ENCODE measurements at places on chromosomes 3 and 15.
A peak's percentile ranks its signal among the peaks of the same experiment; 100 is the strongest.

DNA sequence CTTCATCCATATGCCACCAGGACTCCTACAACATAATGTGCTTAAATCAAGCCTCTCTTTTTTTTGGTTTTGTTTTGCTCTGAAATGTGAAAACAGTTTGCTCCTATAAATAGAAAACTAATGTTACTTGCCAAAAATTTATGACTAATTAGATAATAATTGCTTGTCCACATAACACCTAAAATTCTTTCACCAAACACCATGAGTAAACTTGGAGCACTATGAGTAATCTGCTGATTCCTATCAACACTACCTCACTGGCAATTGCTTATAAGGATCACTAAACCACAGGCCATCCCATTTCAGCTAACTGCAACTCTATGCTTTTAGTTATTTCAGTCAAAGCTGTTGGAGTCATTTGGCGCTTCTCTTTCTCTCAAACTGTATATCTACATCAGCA, 252.7 kb downstream of the EPHA3 start:
- no peaks in the 10 kb centered on the region for H3K36me3 ChIP-seq
- no peak overlapping the region for H3K27ac ChIP-seq
- no peaks in the 10 kb centered on the region for H3K27me3 ChIP-seq
- no peak overlapping the region for H3K4me3 ChIP-seq

GRCh38 chr15:33022629-33023028, 171.9 kb downstream of the FMN1 start:
- H3K36me3 ChIP-seq, result no peaks in the 10 kb centered on the region
- H3K4me1 ChIP-seq, result no peaks in the 10 kb centered on the region

DNA sequence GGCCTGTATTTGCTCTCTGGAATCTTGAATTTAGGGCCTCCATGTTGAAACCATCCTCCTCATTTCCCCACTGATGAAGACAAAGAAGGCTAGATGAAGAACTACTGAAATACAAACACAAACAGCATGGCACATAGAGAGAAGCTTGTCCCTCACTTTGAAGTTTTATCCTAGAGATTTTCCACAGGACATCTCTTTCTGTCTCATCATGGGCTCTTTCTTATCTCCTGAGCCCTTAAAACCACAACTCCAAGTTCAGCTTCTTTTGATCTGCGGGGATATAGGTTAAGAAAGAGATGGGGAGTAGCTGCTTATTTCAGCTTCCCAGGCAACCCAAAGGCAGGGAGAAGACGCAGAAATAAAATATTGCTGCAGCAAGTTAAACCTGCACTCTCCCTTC, 213.1 kb upstream of the LRIG1 start:
- no peak for DNase-seq
- H3K27ac ChIP-seq, result no peak overlapping the region
- H3K4me1 ChIP-seq, result no peaks in the 10 kb centered on the region
- H3K36me3 ChIP-seq, result no peaks in the 10 kb centered on the region

DNA sequence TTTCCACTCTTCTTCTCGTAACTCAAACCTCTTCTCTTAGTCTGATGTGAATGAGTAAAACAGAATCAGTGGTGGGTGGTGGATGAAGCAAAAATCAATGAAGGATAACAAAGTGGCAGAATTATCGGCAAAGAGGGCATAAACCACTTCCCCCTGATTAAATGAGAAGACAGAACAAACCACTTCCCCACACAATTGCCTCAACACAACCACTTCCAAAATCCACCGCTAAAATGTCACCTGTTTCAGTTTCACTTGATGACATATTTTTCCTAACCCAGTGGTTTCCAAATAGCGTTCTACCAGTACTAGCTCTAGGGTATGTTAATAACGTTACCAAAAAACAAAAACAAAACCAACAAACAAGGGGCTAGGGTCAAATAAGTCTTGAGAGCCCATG, 478.7 kb upstream of the WNT5A start:
- peaks cover 3% of the 10 kb centered on the region for H3K4me1 ChIP-seq
- no peak for DNase-seq
- H3K4me3 ChIP-seq, result no peak overlapping the region

DNA sequence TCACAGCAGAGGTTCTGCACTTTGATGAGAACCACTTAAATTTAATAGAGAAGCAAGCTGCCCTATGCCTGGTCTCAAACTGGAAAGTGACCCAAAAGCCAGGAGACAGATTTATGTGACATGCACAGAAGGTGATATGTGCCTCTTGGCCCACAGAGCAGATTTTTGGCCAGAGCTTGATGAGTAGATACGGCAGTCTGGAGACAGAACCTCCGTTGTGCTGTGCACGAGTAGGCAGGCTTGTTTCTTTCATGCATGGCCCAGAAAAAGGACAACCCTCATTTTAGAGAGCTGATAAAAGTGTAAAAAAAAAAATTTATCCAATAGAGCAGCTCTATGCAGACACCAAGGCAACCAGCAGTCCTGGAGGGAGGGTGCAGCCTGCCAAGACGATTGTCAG, 423.1 kb downstream of the CNTN6 start:
- H3K27ac ChIP-seq, result no peak overlapping the region
- no peaks in the 10 kb centered on the region for H3K27me3 ChIP-seq
- no peak for DNase-seq
- H3K4me1 ChIP-seq, result no peaks in the 10 kb centered on the region

- H3K27me3 ChIP-seq, result peaks cover 7% of the 10 kb centered on the region
- H3K4me1 ChIP-seq, result peaks cover 8% of the 10 kb centered on the region
- no peak overlapping the region for H3K27ac ChIP-seq
- DNase-seq, result peak; percentile 28
- peaks cover 9% of the 10 kb centered on the region for H3K36me3 ChIP-seq
Measured at GRCh38 chr3:72756900-72757299, 91.3 kb downstream of the SHQ1 start.

DNA sequence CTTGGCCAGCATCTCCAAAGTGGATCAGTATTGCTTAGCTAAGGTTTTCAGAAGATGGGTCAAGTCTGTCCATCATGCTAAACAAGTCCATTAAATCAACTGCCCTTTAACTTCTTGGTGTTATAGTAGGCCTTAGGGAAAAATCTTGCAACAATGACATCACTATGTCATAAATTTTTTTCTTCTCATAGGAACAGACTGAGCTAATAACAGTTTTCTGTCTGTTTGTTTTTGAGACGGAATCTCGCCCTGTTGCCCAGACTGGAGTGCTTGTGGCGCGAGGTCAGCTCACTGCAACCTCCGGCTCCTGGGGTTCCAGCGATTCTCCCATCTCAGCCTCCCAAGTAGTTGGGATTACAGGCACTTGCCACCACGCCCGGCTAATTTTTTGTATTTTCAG, 94.2 kb downstream of the EFL1 start:
- no peak overlapping the region for H3K4me3 ChIP-seq
- no peak overlapping the region for H3K27ac ChIP-seq
- H3K4me1 ChIP-seq, result peaks cover 4% of the 10 kb centered on the region
- H3K27me3 ChIP-seq, result no peaks in the 10 kb centered on the region
- DNase-seq, result no peak

DNA sequence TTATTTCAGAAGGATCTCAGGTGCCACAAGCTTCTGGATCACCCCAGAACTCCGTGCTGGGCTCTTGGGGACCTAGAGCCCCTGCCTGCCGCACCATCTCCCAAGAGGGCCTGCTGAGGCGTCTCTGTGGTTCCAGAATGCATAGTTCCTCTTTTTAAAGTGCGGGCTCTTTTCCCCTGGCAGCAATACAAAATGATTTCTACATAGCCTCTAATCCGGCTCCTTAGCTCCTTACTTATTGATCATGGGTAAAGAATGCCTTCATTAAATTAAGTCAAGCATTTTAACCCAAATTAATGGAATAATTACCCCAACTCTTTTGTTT, 121.9 kb downstream of the ATP10A start:
- H3K4me3 ChIP-seq, result no peak overlapping the region
- peaks cover 2% of the 10 kb centered on the region for H3K27me3 ChIP-seq
- peaks cover 14% of the 10 kb centered on the region for H3K4me1 ChIP-seq
- H3K27ac ChIP-seq, result no peak overlapping the region

GRCh38 chr3:113140876-113141275, 70.5 kb upstream of the BOC start:
- no peak for DNase-seq
- H3K27me3 ChIP-seq, result peaks cover 4% of the 10 kb centered on the region
- H3K36me3 ChIP-seq, result peaks cover 3% of the 10 kb centered on the region
- peaks cover 3% of the 10 kb centered on the region for H3K4me1 ChIP-seq

DNA sequence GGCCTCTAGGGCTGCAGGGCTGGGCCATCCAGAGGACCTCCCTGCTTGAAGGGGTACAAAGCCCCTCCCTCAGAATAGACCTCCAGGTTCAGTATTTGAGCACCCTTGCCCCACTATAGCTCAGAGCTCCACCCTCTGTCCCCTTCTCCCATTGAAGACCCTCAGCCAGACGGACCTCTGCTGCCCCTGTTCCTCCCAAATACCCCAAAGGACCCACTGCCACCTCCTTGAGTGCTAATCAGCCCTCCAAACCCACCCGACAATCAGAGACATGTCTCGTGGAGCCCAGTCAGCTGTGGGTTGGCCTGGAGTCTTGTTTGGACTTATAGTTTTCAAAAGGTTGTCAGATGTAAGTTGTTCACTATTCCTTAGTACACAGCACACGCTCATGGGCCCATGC, 161.1 kb downstream of the UACA start:
- H3K27ac ChIP-seq, result no peak overlapping the region
- no peaks in the 10 kb centered on the region for H3K36me3 ChIP-seq
- no peak for DNase-seq

- no peak for DNase-seq
- no peak overlapping the region for H3K4me3 ChIP-seq
- H3K36me3 ChIP-seq, result peaks cover 6% of the 10 kb centered on the region
- peaks cover 4% of the 10 kb centered on the region for H3K4me1 ChIP-seq
- H3K27me3 ChIP-seq, result no peaks in the 10 kb centered on the region
- no peak overlapping the region for H3K27ac ChIP-seq
Measured at GRCh38 chr3:40306336-40306735, 3.2 kb upstream of the EIF1B start.

DNA sequence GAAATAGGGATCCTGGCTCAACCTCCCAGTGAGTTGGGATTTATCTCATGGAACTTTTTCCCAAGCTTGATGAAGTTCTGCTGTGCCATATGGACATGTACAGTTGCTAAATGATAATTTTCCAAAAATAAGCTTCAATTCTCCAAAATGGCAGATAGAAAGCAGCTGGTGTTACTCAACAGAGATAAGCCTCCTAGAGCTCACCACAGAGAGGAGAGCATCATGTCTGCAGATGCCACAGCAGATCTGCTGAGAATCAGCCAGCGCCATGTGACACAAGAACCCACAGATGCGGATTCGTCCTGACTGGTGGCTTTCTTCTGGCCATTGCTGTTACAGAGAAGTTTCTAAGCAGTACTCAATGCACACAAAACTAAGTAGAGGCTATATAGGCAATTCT, 50.6 kb downstream of the AGTR1 start:
- no peak overlapping the region for H3K4me3 ChIP-seq
- H3K36me3 ChIP-seq, result no peaks in the 10 kb centered on the region
- no peak overlapping the region for H3K27ac ChIP-seq
- no peaks in the 10 kb centered on the region for H3K4me1 ChIP-seq
- DNase-seq, result no peak
- no peaks in the 10 kb centered on the region for H3K27me3 ChIP-seq

- H3K4me3 ChIP-seq, result no peak overlapping the region
- H3K27ac ChIP-seq, result no peak overlapping the region
- no peaks in the 10 kb centered on the region for H3K36me3 ChIP-seq
- DNase-seq, result no peak
- no peaks in the 10 kb centered on the region for H3K4me1 ChIP-seq
Measured at GRCh38 chr15:72182673-72183072, 14.9 kb downstream of the GRAMD2A start.

DNA sequence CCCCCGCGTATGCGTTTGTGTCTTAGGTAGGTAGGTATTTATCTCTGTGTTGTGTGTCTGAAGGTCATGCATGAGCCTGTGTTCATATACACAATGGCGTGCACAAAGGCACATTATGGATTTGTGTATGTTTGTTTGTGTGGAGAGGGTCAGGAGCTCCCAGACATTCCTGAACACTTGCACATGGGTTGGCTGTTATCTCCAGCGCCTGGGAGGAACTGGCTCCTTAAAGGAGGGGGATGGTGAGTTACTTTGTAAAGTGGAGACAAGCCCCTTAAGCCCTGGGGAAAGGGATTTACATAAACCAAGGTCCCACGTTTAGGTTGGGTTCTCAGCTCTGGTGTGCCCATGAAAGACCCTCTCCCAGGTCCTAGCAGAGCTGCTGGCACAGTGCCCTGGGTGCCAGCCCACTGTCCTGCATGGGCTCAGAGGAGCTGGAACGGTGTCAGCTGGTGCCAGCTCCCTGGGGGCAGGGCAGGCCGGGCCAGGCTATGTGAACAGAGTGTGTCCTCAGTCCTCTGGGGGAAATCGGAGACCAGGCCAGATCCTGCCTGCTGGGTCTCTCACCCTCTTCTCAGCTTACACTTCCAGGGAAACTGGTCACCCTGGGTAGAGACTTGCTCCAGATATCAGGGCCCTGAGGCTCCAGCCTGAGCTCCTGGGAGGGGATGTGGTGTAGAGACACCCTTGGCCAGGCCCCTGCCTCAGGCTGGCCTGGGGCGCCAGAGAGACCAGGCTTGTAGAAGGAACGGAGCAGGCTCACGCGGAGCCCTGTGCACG, 25.1 kb downstream of the SNX33 start:
- no peak for DNase-seq
- H3K27me3 ChIP-seq, result peaks cover 5% of the 10 kb centered on the region
- H3K27ac ChIP-seq, result no peak overlapping the region
- H3K36me3 ChIP-seq, result no peaks in the 10 kb centered on the region
- peaks cover 2% of the 10 kb centered on the region for H3K4me1 ChIP-seq
